Thymus (tissue), 14 donors: ENCODE measurements at places on chromosomes 1 and 21. TPM values are rescaled to one million over a fixed set of nuclear protein-coding genes. Genes with fewer than 3 reads are reported as not detected.

- no peak for DNase-seq
These were observed 733 bp downstream of the KDM5B start for GRCh38 chr1:202807451-202807925.

GRCh38 chr1:21621761-21622436 lies 47.3 kb downstream of the RAP1GAP start:
- DNase-seq, result no peak

GRCh38 chr1:20376171-20376570 lies 85.5 kb downstream of the VWA5B1 start:
- no peak for DNase-seq

DNA sequence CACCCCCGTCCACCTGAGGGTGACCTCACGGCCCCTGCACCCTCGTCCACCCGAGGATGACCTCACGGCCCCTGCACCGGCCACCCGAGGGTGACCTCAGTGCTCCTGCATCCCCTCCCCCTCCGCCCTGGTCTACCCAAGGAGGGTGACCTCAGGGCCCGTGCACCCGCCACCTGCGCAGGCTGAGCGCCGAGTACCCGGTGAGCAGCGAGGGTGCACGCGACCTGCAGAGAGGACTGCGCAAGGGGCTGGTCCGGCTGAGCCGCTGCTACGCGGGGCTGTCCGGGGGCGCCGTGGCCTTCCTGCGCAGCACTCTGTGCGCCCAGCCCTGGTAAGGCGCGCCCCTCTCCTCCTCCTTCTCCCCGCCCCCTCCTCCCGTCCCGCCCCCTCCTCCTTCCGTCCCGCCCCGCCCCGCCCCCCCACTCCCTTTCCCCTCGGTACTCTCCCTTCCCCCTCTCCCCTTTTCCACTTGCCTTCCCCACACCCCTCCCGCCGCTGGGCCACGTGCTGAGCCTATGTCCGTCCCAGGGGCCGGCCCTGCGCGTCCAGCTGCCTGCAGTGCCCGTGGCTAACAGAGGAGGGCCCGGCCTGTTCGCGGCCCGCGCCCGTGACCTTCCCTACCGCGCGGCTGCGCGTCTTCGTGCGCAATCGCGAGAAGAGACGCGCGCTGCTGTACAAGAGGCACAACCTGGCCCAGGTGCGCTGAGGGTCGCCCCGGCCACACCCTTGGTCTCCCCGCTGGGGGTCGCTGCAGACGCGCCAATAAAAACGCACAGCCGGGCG lies 28.4 kb downstream of the TRIM11 start:
- DNase-seq, result peak; percentile 51

DNA sequence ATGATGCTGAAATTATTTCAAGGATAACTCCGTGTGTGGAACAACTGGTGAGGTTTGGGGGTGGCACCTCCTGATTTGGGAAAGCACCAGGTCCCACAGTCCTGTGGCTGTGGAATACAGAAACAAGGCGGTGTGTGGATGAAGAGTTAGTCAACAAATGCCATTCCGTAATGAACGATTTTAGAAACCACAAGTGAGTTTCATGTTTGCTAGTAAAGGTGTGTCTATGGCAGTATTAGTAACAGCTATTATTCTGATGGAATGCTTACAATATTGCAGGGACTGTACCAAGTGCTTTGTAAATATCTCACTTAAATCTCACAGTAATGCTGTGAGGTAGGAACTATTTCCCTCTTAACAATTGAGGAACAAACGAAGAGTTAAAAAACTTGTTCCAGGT lies 53.8 kb downstream of the B3GALNT2 start:
- no peak for DNase-seq

DNA sequence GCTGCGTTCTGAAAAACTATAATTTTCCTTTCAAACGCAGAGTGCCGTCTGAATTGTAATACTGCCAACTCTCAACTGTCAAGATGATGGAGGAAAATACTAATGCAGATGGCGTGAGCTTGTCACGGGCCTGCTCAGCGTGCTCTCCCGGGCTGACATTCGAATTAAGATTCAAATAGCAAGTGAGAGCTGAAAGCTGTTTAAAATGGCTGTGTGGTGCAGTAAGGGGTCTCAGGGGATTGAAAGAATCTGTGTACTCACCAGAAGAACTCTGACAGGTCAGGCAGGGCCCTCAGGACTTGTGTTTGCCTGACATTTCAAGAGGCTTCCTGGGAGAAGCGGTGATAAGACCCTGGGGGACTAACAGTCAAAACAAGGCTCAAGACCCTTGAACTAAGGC lies 33.1 kb downstream of the ZMYND12 start:
- DNase-seq, result no peak

DNA sequence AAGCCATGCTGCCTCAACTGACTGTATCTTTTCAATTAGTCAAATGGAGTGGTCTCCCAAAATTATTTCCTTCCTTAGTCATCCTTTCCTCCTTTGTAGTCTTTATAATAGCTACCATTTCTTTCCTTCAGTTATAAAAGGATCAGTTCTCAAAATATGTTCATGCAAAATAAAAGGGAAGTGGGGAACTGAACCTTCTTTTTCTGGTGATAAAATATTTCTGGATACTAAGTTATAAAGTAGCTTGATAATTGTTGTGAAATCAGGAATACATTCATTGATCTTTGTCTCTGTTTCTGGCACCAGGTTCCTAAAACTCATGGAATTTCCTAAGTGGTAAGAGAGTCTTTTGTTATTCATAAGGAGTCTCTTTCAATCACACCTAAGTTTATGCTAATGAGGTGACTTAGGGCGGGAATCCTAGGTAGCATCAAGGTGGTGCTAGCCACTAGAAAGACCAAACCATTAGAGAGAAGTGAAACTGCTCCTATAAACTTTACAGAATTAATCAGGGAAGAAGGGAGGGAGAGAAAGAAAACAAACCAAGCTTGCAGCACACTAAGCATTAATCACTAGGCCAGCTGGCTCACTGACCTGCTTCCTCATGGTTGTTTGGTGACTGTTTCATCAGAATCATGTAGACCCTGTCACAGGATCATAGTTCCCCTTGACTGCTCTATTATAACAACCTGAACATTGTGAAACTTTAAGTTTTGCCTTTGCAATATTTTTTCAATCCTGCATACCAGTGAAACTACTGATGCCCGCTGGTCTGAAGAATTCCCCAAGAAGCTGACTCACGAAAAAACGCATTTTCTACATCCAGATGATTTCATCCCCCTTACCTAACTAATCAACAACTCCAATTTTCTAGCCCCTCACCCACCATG lies 161.6 kb upstream of the PTBP2 start:
- DNase-seq, result no peak

DNA sequence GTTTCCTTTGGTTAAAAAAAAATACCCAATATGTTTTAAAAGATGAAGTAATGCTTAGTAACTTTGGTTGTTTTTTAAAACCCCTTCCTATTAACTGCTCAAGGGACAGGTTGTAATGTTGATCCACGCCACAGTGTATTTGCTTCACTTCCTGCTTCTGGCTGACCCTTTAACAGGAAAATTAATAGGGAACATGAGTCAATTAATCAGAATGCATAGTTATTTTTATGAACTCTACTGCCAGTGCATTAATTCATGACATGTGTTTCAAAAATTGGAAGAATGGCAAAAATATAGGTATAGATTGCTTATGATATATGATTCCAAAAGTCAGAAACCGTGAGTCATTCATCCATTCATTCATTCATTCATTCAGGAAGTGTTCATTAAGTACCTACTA lies 204.8 kb downstream of the SETD4 start:
- DNase-seq, result no peak

DNA sequence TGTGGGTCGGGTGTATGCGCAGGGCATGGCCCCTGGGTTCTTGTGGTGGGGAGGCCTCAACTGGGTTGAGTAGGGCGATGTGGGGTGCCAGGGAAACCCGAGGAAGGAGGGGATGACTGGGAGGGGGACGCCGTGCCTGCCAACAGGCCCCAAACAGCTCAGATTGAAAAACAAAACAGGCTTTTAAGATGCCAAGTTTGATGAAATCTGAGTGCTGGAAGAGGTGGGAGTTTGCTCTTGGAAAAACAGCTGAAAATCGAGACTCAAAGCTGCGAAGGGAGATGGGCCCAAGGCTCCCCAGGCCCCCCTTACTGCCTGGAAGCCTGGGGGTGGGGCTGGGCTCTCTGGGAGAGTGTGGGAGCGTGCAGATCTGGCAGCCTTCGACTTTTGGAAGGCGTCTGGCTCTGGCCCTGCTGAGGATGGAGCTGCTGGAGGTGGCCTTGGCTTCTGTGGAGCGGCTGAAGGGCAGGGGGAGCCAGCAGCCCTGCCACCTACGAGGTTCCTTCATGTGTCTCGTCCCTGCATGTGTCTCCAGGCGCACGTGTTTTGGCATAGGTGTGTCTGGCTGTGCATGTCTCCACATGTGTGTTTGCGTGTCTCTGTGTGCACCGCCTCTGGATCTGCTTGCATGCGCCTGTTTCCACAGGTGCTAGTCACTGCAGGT lies 33.3 kb downstream of the PTPRF start:
- DNase-seq, result no peak

DNA sequence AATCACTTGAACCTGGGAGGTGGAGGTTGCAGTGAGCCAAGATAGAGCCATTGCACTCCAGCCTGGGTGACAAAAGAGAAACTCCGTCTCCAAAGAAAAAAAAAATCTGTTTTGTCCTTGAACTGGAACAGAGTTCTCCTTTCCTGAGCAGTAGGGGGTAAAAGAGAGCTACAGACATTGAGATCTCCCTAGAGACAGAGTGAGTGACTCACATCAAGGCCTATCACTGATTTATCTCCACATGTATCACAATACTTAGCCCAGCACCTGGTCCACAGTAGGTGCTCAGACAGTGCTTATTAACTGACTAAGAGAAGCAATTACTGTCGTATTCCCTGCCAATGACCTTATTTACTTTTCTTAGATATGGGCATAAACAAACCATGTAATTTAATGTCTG lies 354.1 kb upstream of the C1orf87 start:
- no peak for DNase-seq

GRCh38 chr1:107523736-107524135 lies 382.9 kb downstream of the NTNG1 start:
- DNase-seq, result no peak

GRCh38 chr1:33606272-33606671 lies 133.8 kb downstream of the ZSCAN20 start:
- no peak for DNase-seq

DNA sequence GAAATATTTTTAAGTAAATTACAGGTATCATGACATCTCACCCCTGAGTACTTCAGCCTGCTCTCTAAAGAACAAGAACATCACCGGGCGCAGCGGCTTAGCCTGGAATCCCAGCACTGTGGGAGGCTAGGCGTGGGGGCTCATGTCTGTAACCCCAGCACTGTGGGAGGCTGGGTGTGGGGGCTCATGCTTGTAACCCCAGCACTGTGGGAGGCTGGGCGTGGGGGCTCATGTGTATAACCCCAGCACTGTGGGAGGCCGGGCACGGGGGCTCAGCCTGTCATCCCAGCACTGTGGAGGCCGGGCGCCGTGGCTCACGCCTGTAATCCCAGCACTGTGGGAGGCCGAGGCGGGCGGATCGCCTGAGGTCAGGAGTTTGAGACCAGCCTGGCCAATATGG lies 7.7 kb upstream of the CDK11B start:
- no peak for DNase-seq

- DNase-seq, result no peak
These were observed 61.2 kb downstream of the TCP10L start for GRCh38 chr21:32523988-32524719.

GRCh38 chr1:92481971-92482664 lies 4.6 kb downstream of the GFI1 start:
- DNase-seq, result no peak

DNA sequence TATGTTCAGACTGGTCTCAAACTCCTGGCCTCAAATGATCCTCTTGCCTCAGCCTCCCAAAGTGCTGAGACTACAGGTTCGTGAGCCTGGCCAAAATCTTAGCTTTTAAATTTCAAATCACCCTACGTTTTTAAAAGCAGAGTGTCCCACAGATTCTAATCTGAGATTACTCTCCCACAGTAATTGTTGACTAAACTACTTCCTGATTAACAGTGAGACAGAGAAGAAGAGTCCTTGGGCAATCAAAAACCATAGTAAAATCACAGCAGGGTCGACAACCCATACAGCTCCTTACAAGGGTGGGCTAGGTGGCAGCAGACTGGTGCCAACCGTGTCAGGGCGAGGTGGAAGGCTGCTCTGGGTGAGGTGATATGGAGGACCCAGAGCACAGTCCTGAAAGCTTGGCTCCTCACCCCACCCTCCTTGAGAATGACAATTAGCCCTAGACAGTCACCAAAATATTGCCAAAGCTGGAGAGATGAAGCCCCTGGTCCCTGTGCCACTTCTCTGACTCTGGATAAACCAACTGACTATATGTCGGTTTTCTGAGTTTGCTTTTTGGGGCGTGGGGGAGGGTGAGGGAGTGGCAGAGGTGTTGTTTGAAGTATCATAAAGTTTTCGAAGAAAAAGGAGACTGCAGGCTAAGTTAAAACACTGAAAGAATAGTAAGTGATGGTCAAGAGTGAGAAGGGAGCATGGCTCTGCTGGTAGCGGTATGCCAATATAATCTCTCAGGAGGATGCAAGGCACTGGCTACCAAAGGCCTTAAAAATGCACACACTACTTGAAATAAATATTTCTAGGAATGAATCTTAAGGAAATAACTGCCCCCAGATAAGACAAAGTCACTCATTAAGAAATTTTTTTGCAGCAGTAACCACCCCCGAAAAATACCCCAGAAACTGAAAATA lies 86.8 kb downstream of the SLC45A1 start:
- DNase-seq, result no peak

DNA sequence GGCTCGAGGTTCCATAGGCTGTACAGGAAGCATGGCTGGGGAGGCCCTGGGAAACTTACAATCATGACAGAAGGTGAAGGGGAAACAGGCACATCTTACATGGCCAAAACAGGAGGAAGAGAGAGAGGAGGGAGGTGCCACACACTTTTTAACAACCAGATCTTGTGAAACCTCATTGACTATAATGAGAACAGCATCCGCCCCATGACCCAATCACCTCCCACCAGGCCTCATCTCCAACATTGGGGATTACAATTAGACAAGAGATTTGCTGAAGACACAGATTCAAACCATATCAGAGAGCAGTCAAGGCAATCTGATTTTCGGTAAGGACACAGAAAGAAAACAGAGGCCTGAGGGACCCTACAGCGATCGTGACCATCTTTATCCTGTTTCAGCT lies 41.7 kb downstream of the TNFRSF9 start:
- no peak for DNase-seq

DNA sequence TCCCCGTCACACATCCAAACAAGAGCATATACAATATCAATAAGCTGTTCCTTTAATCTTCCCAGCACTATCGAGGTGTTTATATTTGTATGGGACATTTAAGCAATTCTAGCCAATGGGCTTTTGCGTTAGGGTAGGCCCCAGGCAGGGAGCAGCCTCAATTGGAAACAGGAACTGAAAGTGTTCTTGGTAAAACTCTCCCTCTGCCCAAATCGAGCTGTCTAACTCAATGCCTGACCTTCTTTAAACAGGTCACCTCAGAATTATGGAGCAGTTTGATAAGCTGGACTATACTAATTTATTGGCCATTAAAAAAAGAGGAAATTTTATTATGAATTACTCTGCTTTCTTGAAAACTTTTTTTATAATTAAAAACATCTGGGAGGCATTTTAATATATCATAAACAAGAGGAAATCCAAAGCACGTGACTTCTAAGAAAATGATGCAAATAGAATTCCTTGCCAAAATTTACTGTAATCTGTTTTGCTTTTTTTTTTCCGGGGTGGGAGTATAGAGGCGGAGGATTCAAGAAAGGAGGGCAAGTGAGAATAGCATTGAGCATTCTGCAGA lies 498.1 kb downstream of the LMO4 start:
- no peak for DNase-seq

Gene LCA5L
- 2.5 TPM for polyA plus RNA-seq

Gene C1orf146
- not detected for polyA plus RNA-seq

Gene ARHGAP29
- 10.8 TPM for polyA plus RNA-seq

Gene GPA33
- 3.5 TPM for polyA plus RNA-seq

Gene OR10J1
- 0.05 TPM for polyA plus RNA-seq

Gene OR4F16
- polyA plus RNA-seq, result not detected

Gene SLC45A1
- polyA plus RNA-seq, result 1.4 TPM

Gene MRPS14
- 27.8 TPM for polyA plus RNA-seq

Gene LMX1A
- 0.11 TPM for polyA plus RNA-seq

Gene PCAT6
- 1.5 TPM for polyA plus RNA-seq
